ENCODE measurements at places on chromosomes 7 and 10.

GRCh38 chr10:14371581-14371980, 40.9 kb upstream of the FRMD4A start:
- no peak for DNase-seq

DNA sequence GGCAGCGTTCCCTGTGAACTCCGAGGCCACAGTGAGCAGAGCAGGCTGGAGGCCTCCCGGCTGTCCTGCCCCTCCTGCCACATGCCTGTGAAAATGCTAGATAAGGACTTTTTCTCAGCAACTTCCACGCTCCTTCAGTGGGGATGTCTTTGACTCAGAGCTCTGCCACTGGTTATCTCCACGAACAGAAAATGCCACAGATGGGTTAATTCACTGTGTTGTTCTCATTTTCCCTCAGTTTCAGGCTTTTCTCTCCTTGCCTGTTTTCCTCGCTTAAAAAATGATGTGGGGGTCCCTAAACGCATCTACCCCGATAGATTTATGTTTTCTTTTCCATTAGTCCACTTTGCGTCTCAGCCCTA, 51.3 kb downstream of the IKZF1 start:
- no peak for DNase-seq

DNA sequence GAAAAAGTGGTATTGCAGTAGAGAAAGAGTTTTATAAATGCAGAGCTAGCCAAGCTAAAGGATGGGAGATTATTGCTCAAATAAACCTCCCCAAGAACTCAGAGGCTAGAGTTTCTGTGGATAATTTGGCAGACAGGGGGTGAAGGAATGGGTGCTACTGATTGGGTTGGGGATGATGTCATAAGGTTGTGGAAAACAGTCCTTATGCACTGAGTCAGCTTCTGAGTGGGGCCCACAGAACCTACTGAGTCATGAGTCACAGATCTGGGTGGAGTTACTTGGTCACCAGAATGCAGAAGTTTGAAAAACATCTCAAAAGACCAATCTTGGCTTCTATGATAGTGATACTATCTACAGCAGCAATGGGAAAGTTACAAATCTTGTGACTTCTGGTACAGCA, 1146.7 kb downstream of the TYW1 start:
- no peak for DNase-seq

- DNase-seq, result no peak
These were observed 5.8 kb downstream of the NEBL start for GRCh38 chr10:20891338-20891714.

Measured in kidney capillary endothelial cell (primary cell).